AG08396 (cell line): ENCODE measurements at places on chromosomes 5 and 9.

- peak; percentile 21 for DNase-seq
Observed at GRCh38 chr9:21856301-21857094, 54.1 kb downstream of the MTAP start.

DNA sequence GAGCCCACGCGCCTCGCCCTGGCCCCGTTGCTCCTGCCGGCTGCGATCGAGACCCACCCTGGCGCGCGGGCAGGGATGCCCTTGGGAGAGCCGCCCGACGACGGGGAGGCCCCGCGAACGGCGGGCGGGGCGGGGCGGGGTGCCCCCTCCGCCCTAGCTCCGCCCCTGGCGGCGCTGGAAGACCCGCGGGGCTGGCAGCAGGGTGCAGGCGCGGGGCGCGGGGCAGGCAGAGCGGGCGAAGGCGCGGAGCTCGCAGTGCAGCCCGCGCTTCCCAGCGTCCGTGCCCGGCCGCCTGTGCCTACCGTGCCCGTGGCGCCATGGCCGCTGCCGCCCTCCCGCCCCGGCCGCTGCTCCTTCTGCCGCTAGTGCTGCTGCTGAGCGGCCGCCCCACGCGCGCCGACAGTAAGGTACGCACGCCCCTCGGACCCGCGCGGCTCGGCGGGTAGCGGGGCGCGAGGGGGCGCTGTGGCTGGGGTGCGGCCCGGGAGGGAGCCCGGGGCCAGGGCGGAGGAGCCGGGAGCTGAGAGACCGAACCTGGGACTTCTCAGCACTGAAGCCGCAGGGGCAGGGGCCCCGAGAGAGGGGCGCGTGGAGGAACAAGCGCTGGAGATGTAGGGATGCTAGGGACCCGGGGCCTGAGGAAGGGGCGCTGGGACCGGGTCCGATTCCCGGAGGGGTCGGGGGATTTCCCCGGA lies at the start of gene OLFML2A:
OLFML2A (plus strand) TSS at position 180 of the 695 bp plus-strand sequence; CDS start at position 318, 138 bp downstream.
- DNase-seq = peak; percentile 45

DNA sequence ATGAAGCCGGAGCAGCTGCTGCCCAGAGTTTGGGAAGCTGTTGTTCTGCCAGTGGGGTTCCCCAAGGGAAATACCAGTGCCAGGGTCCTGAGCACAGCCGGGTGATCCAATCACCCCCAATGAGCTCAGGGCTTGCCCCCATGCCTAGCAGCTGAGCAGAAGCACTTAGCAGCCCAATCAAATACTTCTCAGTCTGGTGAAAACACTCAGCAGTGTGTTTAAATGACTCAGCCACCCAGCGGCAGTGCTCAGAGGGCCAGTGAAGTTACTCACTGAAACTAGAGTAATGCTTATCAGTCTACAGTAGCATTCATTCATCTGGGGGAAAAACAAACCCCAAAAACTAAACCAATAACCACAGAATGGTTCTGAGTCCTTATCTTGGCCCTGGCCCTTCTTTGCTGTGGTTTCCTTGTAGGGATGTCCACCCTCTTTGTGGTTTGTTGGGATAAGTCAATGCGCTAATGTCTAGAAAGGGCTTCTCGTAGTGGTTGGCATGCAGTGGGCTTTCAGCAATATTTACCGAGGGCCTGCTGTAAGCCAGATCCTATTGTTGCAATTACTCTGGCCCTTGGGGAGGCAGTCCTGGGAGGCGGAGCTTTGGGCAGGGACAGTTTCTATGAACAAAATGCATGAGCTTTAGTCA lies 43.1 kb downstream of the LHX2 start:
- DNase-seq = peak; percentile 83

DNA sequence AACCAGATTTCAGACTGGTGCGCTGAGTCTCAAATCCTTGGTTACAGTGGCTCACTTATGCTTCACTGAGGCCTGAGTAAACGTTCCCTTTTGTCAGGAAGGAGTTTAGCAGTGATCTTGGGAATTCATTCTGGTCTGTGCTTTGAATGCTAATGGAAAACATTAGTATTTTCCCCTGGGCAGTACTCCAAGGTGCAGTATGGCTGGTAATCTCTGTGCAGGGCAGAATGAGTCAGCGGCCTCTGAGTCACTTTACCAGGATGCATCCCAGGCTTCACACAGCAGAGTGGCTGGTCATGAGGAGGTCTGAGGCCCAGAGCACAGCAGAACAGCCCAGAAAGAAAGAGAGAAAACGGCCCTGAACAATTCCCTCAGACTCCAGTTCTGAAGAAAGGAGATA lies 54.0 kb downstream of the PCA3 start:
- peak; percentile 83 for DNase-seq

DNA sequence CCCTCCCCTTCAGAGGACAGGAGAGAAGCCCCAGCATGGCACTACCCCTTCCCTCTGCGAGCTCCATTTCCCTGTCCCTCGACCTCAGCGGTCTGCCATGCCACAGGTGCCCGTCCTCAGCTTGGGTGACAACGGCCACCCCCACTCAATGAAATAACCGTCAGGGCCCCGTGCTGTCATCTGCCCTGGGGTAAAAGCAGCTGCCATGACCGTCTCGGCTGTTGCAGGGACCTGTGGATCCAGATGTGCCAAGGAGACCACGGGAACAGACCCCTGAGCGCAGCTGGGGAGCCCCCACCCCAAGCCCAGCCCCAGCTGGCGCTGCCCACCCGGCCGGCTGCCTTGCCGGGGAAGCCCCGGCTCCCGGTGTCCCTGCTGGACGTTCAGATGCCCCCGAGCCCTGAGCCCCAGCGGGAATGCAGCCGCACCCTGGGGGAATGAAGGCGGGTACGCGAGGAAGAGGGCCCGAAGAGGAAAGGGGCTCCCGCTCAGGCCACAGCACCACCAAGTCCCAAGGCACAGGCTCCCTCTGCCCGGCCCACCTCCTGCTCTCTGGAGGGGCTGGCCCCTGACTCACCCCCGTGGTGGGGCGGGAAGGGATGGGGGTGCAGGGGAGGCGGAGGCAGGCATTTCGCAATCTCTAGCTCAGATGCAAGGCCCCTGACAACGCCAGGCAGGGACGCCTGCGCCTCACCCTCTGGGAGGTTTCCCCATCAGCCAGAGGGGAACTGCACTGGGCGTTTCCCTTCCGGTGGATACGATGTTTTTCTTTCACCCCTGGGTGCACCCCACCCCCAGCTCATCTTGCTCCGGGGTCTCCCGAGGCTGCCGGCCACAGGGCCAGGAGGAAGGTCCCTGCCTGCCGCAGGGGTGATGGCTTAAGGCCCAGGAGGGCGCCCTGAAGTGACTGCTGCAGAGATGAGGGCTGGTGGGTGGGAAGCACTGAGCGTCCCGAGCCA lies 49.2 kb downstream of the NACC2 start:
- DNase-seq = peak; percentile 11

DNA sequence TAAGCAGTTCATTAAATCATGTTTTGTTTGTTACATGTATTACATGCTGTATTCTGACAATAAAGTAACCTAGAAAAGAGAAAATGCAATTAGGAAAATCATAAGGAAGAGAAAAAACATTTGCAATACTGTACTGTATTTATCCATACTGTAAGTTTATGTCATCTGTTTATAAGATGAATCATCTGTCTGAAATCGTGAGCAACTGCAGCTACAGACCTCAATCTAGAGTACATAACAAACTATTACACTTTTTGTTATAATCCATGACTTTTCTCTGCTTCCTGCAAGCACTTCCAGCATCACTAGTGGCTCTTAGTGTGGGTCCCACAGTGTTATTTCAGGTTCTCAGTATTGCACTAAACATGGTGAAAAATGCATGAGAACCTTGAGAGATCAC lies 144.4 kb upstream of the NR4A3 start:
- DNase-seq = no peak

DNA sequence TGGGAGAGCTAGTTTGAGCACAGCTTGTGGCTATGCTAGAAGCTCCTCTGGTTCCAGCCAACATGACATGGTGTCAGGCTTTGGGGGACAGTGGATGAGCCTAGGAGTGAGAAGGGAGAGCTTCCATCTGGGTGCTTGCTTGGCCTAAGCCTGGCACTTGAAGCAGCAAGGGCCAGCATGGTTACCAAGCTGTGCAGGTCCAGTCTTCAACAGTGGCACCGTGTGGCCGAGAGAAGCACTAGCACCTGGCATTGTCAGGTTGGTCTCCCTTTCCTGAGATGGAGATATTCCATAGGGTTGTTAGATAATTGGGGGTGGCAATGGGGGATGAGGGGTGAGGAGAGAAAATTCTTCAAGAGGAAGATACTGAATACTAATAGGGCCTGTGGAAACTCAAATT lies 261.9 kb downstream of the PBX3 start:
- DNase-seq = no peak
